ENCODE measurements at places on chromosomes 5 and 9.

DNA sequence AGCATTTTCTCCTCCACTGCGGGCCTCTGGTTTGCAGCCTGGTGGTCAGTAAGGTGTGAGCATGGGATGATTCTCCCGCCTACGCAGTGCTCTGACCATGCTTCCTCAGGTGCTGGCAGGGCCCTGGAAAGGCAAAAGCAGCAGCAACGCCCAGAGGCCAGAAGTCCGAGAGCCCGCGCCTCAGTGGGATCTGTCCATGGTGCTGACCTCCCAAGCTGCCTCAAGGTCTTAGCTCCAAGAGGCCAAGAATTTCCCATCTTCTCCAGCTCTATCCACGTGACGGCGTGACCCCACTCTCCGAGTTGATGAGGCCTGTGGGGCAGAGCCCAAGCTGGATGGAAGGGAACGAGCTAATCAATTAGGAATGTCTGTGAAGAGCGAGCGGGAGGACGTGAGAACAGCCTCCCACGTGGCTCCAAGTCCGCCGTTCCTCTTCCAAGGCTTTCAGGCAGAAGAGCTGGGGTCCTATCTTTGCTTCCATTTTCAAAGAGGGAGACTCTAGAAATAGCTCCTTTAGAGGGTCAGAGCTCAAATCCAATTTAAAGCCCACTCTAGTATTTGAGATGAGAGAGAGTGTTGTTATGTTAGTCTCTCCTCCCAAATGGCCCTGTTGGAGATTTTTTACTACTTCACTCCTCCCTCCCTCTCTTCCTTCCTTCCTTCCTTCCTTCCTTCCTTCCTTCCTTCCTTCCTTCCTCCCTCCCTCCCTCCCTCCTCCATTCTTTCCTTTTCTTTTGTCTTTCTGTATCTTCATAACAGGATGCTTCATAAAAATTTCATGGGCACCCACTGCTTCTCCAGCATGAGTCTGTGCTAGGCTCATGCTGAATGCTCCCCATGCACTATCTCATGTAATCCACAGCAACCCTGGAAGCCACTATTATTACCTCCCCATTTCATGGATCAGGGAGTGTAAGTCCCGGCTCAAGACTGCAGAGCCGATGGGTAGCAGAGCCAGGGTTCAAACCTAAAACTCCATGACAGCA, 69.3 kb downstream of the OLFM1 start:
- no peak for DNase-seq

DNA sequence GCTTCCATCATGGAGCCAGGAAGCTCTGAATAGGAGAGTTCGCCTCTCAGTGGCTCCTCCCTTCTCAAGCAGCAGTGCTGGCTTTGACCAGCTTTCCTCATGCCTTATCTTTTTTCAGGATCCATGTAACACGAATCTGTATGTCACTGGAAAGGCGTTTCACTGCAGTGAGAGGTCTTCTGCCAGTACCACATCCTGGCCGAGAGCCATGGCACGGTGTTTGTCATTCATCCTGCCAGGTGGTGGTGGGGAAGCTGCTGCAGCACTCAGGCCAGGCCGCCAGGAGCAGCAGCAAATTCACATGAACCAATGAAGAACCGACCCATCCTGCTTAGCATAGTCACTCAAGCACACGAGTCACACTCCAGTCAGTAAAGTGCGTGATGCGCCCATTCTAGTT, 179.0 kb downstream of the FANCC start:
- DNase-seq = peak; percentile 71

GRCh38 chr5:95731571-95732554, 727 bp downstream of the RHOBTB3 start:
- no peak for DNase-seq

GRCh38 chr9:1837453-1838084, 177.6 kb upstream of the SMARCA2 start:
- peak; percentile 32 for DNase-seq

DNA sequence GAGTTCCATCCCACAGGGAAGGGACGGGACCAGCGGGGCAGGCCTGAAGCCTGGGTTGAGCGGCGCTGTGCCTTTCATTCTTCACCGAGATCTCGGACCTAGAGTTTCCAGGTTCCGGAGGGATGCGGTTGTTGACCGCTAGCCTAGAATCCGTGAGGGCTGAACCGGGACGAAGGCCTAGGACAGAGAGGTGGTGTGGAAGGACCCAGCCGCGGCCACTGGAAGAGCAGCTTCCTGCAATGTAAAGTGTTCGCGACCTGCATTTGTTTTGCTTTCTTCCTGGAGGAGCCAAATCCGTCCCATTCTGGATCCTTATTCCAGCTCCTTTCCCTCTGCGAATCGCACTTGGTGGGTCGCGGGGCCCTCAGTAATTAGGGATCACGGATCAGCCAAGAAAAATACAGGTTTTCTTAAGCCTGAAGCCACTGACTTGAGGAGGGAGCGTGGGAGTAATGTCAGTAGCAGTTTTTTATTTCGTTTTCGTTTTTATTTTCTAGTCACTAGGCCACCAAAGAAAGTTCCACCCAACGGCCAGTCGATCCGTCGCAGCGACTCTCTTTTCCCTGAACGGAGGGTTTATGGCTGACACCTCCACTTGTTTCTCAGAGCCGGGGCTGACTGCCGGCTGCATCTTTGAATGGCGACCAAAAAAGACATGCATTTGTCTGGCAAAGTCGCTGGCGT, 48.6 kb downstream of the ANXA2R start:
- DNase-seq = no peak

DNA sequence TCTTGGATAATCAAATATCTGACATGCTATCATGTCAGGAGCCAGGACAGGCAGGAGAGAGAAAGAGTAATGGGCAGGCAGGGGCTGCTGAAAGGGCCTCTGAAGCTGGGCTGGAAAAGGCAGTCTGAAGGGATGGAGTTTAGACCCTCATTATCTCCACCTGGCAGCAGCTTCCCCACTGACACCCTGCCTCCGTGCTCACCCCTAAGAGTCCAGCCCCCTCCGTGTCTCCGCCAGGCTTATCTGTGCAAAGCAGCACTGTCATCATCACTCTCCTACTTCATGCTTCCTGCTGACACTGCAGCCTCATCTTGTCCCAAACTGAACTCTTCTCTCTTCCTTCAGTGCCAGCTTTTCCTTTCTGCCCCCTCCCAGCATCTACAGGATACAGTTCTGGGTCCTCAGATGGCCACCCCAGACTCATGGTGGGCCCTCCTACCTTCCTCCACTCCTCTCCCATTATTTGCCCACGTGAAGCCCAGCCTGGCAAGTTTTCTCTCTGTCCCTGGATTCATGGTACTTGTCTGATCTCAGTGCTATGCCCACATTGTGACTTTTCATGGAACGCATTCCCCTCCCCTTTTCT, 70.9 kb upstream of the KLF9 start:
- DNase-seq = no peak

DNA sequence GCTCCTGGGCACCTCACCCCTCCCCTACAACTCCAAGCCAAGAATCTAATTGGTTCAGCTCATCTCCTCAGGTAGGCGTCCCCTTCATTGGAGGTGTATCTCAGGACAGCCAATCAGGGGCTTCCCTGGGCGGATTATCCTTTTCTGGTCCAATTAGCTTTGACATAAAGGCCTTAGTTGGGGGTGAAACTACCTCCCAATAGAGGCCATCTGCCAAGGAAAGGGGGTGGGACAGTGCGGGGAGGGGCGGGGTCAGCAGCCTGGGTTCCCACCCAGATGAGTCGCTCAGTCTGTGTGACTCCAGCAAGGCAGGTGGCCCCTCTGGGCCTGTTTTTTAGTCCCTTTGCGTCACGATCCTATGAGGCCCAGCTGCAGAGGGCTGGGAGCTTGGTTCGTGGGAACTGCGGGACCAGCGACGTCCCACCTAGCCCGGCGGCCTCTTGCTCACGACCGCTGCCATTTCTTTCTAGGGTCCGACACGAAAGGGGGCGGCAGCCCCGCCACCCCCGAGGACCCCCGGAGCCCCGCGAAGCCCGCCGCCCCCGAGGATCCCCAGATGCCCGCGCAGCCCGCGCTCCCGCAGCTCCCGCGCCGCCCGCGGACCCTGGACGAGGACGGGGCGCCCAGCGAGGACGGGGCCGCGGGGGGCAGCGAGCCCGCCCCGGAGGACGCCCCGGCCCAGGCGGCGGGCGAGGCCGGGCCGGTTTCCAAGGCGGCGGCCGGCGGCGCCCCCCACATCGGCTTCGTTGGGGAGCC, 8.9 kb downstream of the PRRT1B start:
- DNase-seq = no peak

Measured in cerebellar cortex (tissue), 1 donor.